ENCODE measurements at places on chromosomes 5 and 9.

GRCh38 chr9:131657940-131658339 is 81.9 kb downstream of the RAPGEF1 start:
- DNase-seq = no peak

GRCh38 chr9:14198841-14199455 is 115.0 kb downstream of the NFIB start:
- peak; percentile 76 for DNase-seq

DNA sequence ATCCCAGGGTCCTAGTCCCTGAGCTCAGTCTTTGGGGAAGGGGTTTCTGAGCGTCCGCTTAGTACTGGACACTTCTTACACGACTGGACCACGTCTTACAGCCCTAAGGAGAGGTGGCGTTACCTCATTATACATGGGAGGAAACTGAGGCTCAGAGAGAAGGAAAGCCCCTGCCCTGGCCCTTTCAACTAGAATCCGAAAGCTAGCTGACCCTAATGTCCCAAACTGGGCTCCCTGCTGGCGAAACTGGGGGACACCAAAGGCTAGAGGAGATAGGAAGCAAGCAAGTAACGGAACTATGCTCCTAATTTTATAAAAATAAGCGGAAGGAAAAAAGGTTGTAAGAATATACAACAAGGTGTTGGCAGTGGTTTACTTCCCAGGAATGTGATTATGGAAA is 14.2 kb downstream of the LHX6 start:
- no peak for DNase-seq

- DNase-seq = no peak
These were observed 32.8 kb upstream of the SUSD3 start for GRCh38 chr9:93025736-93026135.

DNA sequence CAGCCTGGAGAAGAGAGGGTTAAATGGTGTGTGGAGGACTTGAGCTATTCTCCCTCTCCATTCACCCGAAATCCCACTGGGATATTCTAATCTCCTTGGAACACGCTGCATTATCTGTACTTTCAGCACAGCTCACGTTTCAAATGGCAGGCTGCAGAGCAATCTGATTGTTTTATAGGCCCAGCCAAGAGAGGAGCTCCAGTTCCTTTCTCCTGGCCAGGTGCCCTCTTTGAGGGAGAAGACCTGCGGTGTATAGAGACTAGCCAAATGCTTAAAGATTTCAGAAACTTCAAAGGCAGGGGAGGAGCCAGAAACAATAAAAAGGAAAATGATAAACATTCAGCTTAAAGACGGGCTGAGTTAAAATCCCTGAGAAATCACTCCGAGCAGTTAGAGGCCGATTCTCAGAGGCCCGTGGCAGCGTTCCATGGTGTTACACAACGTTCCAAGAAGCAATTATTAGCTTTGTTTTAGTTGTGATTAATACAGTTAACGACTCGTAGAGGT is 564.0 kb upstream of the KLF4 start:
- no peak for DNase-seq

GRCh38 chr5:142984011-142984410 is 213.8 kb downstream of the ARHGAP26 start:
- no peak for DNase-seq

All from globus pallidus (tissue), 1 donor.